ENCODE measurements at places on chromosomes 6 and 20.

DNA sequence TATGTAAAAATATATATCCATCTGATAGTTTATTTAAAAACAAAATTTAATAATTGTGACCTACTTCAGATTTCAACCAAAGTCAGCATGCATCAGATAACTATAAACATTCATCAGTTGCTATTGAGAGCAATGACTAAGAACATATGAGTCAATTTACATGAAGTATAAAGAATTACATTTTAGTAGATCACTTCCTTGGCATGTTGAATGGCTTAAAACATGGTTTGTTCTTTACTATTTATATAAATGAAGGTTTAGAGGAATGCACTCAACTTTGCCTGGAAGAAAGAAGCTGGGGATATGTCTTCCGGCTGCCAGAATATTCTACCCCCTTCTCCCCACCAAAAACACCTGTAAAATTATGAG, 6.4 kb upstream of the FAM217A start:
- H3K36me3 ChIP-seq: no peaks in the 10 kb centered on the region
- no peak for DNase-seq
- no peak overlapping the region for H3K4me3 ChIP-seq
- H3K27me3 ChIP-seq: no peaks in the 10 kb centered on the region
- no peak overlapping the region for H3K27ac ChIP-seq

DNA sequence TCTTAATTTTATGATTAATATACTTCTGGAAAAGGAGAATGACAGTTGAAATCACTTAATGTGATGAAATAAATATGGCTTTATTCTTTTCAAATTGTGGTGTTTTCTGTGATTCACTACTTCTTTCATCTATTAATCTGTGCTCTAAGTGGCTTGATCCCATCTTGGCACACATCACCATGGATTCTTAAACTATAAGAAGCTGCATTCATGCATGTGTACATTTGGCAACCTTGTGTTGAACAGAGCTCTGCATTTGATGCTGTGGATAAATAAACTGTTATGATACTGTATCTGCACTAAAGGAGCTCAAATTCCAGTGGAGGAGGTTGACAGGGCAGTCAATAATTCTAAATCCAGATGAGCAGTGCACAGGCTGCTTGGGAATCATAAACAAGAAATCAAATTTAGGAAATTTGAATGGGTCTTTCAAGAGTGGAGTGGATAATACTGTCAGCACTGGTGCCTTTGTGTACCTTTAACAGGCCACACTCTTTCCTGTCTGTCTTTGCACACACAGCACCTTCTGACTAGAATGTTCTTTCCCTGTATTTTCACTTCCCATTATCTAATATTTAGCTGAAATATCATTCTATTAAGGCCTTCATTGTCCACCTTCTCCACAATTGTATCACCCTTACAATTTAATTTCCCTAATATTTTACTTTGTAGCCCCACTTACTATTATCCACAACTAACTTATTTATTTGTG, 252.9 kb downstream of the GRM1 start:
- H3K27ac ChIP-seq: no peak overlapping the region
- no peaks in the 10 kb centered on the region for H3K27me3 ChIP-seq
- H3K4me3 ChIP-seq: no peak overlapping the region
- no peaks in the 10 kb centered on the region for H3K4me1 ChIP-seq
- DNase-seq: no peak

DNA sequence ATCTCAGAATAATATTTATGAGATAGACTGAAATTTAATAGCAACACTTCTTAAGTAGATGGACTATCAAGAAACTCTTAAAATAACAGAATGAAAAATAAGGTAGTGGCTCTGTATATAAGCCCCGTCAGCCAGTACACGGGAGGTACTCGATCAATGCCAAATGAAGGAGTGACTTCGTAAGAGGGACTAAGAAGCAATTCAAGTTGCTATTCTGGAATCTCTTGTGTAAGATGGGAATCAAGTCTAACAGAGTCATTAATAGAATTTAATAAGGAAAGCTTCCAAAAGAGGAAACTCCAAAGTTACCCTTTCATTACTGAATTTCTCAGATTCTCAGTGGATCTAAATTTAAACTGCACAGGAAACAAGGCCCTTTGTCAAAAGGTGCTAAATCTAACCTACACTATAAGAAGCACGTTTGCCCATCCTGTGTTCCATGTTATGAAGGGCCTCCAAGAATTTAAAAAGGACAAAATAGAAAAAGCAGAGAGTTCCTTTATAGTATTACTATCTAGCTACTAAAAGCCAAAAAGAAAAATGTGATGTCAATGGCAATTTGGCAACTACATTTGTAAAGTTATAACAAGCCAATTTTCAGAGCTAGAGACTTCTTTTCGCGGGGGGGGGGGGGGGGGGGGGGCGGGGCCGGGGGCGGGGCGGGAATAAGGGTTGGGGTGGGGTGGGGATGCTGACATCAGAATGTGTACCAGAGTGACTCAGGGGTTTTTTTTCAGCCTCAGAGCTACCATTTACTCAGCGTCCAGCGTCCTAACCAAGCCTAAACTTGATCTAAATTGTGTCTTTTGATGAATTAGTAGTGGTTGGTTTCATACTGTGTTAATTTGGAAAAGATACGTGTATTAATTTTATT, 200.6 kb downstream of the GMPR start:
- H3K4me3 ChIP-seq: no peak overlapping the region
- peak overlapping the region; percentile 20 for H3K27ac ChIP-seq
- no peaks in the 10 kb centered on the region for H3K36me3 ChIP-seq
- DNase-seq: peak; percentile 50
- H3K4me1 ChIP-seq: no peaks in the 10 kb centered on the region

DNA sequence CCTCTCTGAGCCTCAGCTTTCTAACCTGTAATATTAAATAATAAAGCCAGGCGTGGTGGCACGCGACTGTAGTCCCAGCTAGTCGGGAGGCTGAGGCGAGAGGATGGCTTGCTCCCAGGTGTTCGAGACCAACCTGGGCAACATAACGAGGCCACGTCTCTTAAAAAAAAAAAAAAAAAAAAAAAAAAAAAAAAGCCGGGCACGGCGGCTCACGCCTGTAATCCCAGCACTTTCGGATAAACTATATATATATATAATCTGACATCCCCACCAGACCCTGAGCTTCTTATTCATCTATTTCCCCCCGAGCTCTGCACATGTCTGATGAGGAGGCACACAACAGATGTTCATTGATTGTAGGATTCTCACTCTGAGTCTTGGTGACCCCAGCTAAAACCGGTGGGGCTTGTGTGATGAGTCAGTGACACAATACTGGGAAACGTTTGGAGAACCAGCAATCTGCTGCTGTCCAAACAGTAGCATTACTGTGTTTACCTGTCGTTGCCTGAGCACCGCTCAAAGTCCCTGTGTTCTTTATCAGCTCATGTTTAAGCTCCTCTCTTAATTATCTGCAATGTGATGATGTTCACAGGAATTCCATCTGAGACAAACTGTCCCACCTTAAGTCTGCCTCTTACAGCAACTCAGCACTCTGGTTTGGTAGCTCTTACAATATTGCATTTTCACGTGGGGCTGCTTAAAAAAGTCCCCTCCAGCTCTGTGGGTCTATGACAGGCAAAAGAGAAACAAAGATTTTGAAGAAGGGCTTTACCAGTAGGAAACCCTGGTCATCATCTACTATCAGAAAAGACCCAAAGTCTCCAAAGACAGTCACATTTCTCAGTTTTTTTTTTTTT, 1.0 kb upstream of the SPATA2 start:
- no peak for DNase-seq
- peak overlapping the region; percentile 97 for H3K27ac ChIP-seq
- peaks cover 19% of the 10 kb centered on the region for H3K4me1 ChIP-seq
- peaks cover 3% of the 10 kb centered on the region for H3K36me3 ChIP-seq
- peak overlapping the region; percentile 73 for H3K4me3 ChIP-seq

- no peak overlapping the region for H3K4me3 ChIP-seq
- H3K36me3 ChIP-seq: no peaks in the 10 kb centered on the region
- no peak for DNase-seq
- H3K4me1 ChIP-seq: no peaks in the 10 kb centered on the region
- no peaks in the 10 kb centered on the region for H3K27me3 ChIP-seq
- no peak overlapping the region for H3K27ac ChIP-seq
These were observed 41.2 kb upstream of the EZR start for GRCh38 chr6:158860279-158860865.

All from muscle of leg (tissue), 16 donors.